ENCODE measurements at places on chromosomes 3 and 15. TPM values are rescaled to one million over a fixed set of nuclear protein-coding genes. Genes with fewer than 3 reads are reported as not detected.

DNA sequence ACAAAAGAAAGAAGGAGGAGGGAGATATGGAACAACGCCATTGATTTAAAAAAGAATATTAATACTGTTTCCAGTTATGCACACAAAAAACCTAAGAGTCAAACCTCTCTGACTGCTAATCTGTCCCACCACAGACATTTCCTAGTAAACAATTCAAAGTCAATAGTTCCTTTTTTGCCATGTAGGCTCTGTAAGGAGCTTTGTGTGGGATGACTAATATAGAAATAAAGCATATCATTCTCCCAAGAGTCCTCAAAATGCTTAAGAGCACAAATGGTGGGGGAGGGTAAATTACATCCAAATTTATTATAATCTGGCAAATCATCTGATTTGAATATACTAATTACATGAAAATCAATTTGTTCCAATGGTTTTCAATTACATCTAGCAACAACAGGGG, 155.9 kb upstream of the CNTN4 start:
- DNase-seq = no peak

GRCh38 chr15:49686599-49686998, 65.8 kb downstream of the DTWD1 start:
- peak; percentile 21 for DNase-seq

DNA sequence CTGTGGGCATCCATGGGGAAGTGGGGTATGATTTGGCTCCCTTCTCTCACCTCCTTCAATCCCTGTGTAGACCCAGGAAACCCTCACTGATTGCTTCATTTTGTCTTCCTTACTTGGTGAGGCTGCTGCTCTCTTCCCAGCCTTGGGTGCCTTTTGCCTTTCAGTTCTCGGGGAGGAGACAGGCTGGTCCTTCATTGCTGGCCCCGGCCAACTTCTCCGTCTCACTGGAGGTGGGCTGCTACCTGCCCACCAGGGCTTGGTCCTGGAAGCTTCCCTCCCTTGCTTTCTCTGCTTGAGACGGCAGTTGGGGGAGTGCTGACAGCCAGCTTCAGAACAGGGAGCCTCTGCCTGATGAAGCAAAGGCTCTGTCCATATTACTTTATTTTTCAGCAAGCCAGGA, 4.7 kb downstream of the FOXL2 start:
- no peak for DNase-seq

Gene NR2E3
- polyA plus RNA-seq = 0.65 TPM

DNA sequence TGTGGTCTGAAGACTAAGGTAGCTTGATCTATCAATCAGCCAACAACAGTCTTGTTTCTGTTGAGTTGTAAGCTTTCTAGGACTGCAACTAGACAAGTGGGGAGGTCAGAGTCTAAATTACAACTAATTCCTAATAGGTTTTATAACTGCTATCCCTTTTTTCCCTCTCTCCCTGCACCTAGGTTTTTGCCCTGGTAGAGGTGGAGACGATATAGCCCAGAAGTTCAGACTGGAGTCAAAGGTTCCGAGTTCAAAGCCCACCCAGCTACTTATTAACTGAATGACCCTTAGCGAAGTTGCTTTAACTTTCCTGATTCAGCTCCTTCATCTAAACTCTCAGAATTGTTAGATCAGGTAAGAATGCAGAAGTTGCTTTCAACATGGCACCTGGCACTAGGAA, 100.6 kb downstream of the IGF2BP2 start:
- no peak for DNase-seq

DNA sequence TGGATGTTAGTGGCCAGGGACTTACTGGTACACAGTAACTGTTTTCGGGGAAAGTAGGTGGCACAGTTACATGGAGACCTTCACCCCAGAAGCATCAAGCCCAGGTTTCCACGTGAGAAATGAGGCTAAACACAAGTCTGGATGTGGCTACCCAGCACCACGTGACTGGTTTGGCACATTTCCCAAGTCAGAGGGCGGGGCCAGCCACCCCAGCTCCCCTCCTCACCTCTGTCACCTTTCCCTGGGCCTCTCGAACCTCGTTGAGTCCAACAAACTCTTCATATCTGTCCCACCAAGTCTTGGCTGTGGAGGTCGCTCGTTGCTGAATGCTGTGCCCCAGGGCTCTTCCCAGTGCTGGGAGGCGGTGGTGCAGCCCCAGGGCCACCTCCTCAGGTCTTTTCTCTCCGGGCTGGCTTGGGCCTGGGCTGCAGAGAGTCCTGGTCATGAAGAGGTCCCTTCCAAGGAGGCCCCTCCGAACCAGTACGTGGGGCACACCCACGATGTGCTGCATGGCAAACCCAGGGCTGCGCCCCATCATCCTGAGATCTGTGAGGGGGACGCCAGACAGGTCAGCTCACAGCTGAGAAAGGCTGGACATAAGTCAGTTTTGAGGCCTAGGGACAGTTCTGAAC, 4.8 kb upstream of the PLXNB1 start:
- DNase-seq = no peak

- DNase-seq = no peak
Measured at GRCh38 chr3:172877011-172877410, 126.5 kb downstream of the ECT2 start.

Gene PRTG
- polyA plus RNA-seq = not detected

Gene COLQ
- 0.29 TPM for polyA plus RNA-seq

GRCh38 chr3:192077795-192078497, 617.0 kb downstream of the PYDC2 start:
- DNase-seq = no peak

DNA sequence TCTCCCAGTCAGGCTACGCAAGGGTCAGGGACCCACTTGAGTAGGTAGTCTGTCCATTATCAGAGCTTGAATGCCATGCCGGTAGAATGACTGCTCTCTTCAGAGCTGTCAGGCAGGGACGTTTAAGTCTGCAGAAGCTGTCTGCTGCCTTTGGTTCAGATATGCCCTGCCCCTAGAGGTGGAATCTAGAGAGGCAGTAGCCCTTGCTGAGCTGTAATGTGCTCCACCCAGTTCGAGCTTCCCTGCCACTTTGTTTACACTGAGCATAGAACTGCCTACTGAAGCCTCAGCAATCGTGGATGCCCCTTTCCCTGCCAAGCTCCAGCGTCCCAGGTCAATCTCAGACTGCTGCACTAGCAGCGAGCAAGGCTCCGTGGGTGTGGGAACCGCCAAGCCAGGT, 57.5 kb upstream of the SETMAR start:
- DNase-seq = no peak

DNA sequence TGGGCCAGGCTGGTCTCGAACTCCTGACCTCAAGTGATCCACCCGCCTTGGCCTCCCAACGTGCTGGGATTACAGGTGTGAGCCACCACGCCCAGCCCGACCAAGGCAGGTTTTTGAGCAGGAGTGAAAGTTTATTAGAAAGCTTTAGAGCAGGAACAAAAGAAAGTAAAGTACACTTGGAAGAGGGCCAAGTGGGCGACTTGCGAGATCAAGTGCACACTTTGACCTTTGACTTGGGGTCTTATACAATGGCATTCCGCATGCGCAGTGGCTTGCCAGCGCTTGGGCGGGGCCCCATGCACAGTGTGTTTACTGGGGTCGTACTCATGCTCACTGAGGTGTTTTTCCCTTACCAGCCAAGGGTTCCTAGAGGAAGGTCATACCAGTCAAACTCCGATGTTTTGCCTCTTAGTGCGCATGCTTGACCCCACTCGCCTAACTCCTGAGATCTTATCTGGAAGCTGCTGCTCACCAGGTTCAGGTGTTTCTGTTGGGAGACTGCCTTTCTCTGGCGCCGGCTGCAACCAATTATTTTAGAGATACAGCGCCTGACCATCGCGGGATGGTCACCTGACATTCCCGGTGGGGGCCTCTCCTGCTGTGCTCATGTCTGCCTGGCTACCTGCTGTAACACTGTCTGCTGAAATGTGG, 46.9 kb upstream of the FLNB start:
- no peak for DNase-seq

Gene ZNF592
- polyA plus RNA-seq = 7.4 TPM

DNA sequence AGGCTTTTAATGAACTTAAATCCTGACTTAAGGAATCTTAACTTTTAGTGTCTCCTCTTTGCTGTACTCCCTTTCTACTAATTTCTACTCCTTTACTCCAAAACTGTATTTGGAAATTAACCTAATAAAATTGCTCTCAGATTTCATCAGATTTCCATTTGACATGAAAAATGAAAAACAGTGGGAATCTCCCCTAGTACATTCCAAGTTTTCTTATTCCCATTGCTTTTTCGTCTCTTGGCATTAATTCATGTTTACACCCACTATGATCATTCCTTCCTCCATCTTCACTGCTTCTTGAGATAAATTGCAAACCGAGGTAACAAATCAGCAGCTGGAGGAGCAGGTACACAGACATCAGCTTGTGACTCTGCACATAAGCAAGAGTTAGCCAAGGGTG, 208.7 kb downstream of the VGLL3 start:
- DNase-seq = peak; percentile 36

Gene TMEM212
- not detected for polyA plus RNA-seq

Gene HRH1
- 8.1 TPM for polyA plus RNA-seq

- no peak for DNase-seq
Measured at GRCh38 chr3:82416830-82417229, 655.4 kb upstream of the GBE1 start.

GRCh38 chr3:143236226-143236964, 116.8 kb downstream of the CHST2 start:
- no peak for DNase-seq

GRCh38 chr3:48662145-48662752, 437 bp downstream of the CELSR3 start:
- DNase-seq = no peak

DNA sequence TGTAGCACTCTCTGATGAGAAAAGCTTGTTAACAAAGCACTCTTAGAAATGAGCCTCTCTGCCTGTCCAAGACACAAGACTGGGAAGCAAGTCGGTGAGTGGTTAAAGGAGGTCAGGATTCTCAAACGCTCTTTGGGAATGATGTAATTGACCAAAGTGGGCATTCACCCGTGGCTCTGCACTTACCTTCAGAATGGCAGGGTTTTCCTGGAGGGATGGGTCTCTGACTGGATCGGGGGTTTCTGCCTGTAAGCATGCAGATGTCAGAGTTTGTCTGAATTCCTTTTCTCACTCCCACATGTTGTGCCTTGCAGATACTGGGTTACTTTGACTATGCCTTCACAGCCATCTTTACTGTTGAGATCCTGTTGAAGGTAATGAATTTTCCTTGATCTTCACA, 106.3 kb downstream of the CHDH start:
- no peak for DNase-seq

Gene GP9
- polyA plus RNA-seq = not detected

- no peak for DNase-seq
Measured at GRCh38 chr3:113223475-113224281, 12.3 kb downstream of the BOC start.

Gene ZDHHC23
- polyA plus RNA-seq = 0.40 TPM

Gene PCLAF
- polyA plus RNA-seq = 44.5 TPM

- no peak for DNase-seq
Measured at GRCh38 chr3:114452256-114452655, 158.4 kb downstream of the TIGIT start.

GRCh38 chr15:54618120-54618519, 578.6 kb downstream of the RSL24D1 start:
- DNase-seq = no peak

- peak; percentile 57 for DNase-seq
Measured at GRCh38 chr3:142645236-142645793, 49.1 kb downstream of the PLS1 start.

- peak; percentile 57 for DNase-seq
Measured at GRCh38 chr3:117726776-117727175, 1017.2 kb downstream of the TUSC7 start.

DNA sequence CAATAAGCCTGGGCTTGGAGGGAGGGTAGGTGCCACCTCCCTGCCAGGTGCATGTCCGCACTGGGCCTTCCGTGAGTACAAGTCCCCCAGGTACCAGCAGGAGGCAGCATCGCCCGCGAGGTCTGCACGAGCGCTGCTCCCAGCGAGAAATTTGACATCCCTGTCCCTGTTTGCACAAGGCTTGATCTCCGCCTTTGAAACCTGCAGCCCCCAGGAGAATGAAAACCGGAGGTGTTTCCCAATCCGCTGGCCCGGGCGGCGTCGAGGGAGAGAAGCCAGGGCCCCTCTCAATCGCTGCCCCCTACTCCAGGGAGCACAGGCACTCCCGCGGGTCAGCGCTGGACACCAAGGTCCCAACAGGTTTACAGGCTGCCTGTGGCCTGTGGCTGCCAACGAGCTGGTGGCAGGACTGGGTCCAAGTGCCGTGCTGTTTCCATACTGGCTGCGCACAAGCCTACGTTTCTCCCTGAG, 961 bp downstream of the HAPLN3 start:
- peak; percentile 40 for DNase-seq

Gene NOX5
- polyA plus RNA-seq = not detected

DNA sequence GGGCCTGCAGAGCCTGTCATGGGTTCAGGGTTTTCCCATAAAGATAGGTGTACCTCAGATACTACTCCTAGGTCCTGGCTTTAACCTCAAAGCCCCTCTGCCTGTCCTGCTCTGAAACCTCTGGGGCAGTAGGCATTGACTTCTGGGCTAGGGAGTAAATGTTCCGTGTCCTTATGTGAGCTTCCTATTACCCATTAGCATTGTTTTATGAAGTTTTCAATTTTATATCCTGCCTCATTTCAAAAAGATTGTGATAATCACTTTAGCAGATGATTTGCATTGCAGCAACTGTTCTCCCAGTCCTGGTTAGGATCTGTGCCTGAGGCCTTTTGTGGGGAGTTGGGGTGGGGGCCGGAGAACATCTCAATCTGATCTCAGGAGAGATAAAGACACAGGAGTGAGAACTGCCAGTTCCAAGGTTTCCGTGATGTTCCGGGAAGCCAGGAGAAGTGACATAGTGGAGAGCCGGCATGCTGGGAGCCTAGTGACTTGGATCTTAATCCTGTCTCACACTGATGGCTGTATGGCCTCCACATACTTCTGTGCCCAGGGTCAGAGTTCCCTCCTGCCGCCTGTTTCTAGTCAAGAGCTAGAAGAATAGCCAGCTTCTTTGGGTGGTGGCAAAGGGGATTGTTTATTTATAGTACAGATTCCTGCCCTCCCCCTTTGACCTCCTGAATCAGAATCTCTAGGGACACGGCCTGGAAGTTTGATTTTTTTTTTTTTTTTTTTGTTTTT, 10.6 kb downstream of the TPM1 start:
- DNase-seq = peak; percentile 80

- DNase-seq = no peak
Measured at GRCh38 chr15:100202309-100202960, 139.3 kb downstream of the ADAMTS17 start.

GRCh38 chr3:165895919-165896318, 58.7 kb upstream of the BCHE start:
- DNase-seq = no peak

Gene BRK1
- polyA plus RNA-seq = 293 TPM

DNA sequence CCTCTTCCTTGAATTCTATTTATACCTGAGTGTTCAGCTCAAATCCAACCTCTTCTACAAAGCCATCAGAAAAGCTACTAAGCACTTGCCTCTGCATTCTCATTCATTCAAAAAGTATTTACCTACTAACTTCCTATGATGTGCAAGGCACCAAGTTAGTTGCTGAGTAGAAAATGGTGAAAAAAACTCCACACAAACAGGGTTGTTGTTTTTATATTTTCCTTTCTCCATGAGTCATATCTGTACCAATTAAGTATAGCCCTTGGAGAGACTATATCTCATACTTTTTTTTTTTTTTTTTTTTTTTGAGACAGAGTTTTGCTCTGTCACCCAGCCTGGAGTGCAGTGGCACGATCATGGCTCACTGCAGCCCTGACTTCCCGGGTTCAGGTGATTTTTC, 67.7 kb downstream of the IGF2BP2 start:
- DNase-seq = peak; percentile 45

GRCh38 chr15:43270676-43271306, 4.1 kb upstream of the TGM5 start:
- no peak for DNase-seq

- no peak for DNase-seq
Measured at GRCh38 chr3:152296971-152297370, 28.2 kb downstream of the MBNL1 start.

Measured in GM23248 (cell line).